ENCODE measurements at places on chromosomes 16 and 17.

DNA sequence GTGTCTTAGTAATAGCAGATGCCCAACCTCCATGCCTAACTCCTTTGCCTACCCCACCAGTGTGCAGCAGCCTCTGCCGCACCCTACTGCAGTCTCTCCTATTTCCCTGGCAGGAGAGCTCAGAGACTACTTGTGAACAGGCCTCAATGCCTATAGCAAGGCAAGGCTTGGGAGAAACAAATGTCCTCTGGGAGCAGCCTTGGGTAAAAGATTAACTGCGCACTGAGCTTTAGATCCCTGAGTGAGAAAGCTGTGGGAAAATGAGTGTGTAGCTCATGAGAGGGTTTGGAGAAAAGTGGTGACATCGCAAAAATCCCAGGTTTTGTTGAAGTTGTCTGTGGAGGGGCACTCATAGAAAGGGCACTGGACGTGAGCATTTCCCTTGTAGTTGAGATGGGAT lies 335.8 kb downstream of the WWOX start:
- DNase-seq: no peak

GRCh38 chr16:56848955-56849689 lies 15.9 kb upstream of the SLC12A3 start:
- DNase-seq: no peak

DNA sequence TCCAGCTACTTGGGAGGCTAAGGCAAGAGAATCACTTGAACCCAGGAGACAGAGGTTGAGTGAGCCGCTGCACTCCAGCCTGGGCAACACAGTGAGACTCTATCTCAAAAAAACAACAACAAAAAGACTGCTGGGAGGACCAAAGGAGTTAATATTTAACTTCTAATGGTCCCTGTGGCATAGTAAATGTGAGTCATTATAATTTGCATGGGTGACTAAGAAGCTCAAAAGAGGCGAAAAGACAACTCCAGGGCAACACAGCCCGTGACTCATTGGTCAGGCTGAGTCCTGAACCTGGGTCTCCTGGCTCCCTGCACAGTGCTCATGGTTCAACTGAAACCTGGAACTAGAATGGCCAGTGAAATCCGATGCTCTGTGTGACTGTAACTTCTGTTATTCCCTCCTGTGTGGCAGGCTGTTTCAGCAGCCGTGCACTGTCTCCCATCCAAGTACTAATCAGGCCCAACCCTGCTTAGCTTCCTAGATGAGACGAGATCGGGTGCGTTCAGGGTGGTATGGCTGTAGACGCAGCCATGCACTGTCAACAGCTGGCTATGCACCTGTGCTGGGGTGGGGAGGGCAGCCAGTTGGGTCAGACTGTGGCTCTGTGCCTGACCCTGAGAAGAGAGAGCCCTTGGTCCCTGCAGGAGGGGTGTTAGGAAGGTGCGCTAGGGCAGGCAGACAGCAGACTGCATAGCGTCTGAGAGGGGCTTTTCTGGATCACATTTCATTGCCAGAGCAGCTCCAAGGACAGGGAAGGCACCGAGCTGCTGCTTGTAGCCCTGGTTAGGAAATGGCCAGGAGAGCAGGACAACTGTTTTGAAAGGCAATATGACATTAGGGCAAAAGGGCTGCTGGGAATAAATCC lies 14.5 kb upstream of the GPRC5C start:
- no peak for DNase-seq

DNA sequence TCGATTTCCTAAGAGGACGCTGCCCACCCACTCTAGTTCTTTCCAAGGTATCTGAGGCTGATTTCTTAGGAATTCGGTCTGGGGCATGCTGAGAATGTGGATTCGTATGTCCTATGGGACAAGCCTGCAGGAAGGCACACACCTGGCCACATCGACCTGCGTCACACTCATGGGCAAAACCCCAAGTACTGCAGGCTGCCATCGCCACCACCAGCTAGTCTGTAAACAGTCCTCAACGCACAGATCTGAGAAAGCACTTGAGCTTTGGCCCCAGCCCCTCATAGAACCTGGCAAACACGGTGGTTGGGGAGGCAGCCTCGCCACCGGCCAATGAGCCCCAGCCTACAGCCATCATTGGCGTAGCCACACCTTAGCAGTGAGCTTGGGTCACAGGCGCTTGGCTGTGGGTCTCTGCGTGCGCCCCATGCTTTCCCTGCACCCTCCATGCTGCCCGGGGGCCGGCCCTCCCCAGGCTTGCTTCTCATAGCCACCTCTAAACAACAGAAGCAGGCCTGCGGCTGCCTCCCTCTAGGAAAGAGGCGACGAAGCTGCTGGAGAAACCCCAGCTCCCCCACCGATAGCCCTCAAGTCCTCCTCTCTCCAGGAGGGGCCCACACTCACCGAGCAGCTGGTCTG lies 75.1 kb downstream of the ZNF778 start:
- no peak for DNase-seq

- no peak for DNase-seq
Observed at GRCh38 chr17:1360975-1361374, 39.0 kb downstream of the YWHAE start.

All from hypothalamus (tissue), 51 donors.